PC-3 (cell line): ENCODE measurements at places on chromosomes 16 and 17. TPM values are rescaled to one million over a fixed set of nuclear protein-coding genes. Genes with fewer than 3 reads are reported as not detected.

DNA sequence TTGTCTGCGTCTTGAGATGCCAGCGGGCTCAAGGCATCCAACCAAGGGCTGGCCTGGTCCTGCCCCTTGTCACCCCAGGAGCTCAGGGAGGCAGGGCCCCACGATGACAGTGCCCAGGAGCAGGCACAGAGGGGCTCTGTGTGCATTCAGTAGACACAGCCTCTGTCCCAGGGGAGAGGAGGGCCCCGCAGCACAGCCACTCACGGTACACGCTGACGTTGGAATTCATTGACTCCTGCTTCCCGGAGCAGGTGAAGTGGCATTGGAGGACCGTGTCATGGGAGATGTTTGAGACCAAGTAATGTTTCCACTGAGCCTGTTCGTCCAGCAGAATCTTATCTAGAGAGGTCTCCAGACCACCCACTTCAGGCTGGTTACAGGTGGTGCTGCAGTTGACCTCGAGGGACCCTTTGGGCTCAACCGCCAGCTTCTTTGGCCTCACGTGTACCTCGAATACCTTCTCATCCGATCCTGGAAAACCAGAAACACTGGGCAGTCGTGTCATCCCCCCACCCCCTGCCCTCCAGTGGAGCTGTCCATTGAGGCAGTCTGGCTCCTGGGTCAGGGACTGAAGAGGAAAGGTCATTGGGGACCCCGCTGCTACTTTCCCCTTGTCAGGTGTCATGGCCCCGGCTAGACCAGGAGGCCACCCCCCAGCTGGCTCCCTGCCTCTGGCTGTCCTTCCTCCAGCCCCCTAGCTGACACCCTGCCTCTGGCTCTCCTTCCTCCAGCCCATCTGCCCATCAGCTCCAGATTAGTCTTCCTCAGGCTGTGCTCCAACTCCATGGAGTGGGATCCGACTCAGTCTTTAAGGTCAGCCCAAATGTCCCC, 7.0 kb downstream of the PRR29 start:
- no peak for DNase-seq

DNA sequence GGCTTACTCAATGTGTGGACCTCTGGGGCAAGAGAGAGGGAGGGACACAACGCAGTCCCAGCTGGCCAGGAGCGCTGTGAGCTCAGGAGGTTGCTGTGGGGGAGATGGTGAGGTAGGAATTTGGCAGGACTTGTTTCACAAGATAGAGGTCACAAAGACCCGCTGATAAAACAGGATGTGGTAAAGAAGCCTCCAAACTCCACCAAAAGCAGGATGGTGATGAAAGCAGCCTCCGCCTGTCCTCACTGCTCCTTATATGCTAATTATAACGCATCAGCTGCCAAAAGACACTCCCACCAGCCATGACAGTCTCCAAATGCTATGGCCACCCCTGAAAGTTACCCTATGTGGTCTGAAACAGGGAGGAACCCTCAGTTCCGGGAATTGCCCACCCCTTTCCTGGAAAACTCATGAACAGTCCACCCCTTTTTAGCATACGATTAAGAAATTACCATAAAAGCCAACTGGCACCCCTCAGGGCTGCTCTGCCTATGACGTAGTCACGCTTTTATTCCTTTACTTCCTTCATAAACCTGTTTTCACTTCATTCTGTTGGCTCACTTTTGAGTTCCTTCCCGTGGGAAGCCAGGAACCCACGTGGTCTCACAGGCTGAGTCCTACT, 5.3 kb upstream of the EIF4A3 start:
- no peak for DNase-seq

PDILT gene
- not detected in 2 replicates for total RNA-seq

GRCh38 chr17:81694810-81695209, 8.4 kb upstream of the MRPL12 start:
- no peak for DNase-seq

GRCh38 chr17:64009571-64010402, 10.6 kb downstream of the ICAM2 start:
- peak; percentile 85 for DNase-seq

GRCh38 chr17:1447052-1447451, 9.0 kb downstream of the CRK start:
- DNase-seq, result no peak

TBC1D26 gene
- total RNA-seq, result not detected in 2 replicates

RNF157 gene
- 7.3 and 7.4 TPM in 2 replicates for total RNA-seq

CLEC19A gene
- total RNA-seq, result not detected in 2 replicates

BBS2 gene
- total RNA-seq, result 17.6 and 19.2 TPM in 2 replicates

DNA sequence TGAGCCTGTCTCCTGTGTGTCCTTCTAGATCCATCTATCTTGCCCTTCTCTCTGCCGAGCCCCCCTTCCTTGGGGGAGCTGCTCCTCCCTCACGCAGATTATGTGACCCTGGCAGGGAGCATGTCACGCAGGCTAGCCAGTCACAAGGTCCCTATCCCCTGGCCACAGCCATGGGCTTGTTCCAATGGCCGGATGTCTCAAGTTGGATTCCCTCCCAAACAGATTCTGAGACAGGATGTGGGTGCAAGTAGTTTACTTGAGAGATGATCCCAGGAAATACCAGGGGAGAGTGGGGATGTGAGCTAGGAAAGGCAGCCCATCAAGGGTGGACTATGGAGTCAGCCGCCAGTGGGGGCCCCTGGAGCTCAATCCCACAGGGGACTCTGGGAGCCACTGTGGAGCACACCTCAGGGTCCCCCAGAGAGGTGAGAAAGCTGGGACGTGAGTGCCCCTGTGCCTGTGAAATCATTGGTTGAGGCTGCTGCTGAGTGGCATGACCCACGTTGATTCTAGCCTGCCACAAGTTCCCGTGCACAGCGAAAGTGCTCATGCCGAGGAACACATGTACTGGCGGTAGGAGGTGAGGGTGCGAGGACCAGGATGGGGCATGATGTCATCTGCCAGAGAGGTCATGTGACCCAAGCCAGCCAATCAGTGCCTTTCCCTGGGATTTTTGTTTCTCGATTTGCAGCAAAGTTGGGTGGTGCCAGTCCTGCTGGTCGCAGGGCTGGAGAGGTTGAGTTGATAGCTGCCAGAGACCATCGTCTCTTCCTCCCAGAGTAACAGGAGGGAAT, 6.4 kb upstream of the CRISPLD2 start:
- no peak for DNase-seq

DNA sequence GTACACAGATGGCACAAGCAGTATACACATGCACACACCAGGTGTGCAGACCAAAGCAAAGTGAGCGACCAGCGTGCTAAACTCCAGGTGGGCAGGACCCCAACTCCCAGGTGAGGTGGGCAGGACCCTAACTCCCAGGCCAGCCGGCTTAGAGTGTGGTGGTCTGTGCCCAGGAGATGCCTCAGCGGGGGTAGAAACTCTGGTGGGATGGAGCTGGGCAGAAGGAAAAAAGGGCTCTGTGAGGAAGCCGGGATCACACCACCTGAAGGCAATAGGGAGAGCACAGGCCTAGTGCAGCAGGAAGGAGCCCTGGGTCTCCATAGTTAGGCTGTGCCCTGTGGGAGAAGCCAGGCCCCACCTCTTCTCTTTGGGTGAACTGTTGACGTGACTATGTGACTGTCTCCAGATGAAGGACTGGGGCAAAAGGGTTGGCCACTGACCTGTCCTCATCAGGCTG, 1.6 kb upstream of the FOXJ1 start:
- no peak for DNase-seq

KRT31 gene
- total RNA-seq, result not detected in 2 replicates

GRCh38 chr16:49889725-49890397, 33.9 kb upstream of the ZNF423 start:
- peak; percentile 42 for DNase-seq

GNG13 gene
- total RNA-seq, result not detected in 2 replicates

PHAF1 gene
- 12.4 and 18.8 TPM in 2 replicates for total RNA-seq

GRCh38 chr17:65398040-65398787, 163.2 kb downstream of the AXIN2 start:
- peak; percentile 63 for DNase-seq

DNA sequence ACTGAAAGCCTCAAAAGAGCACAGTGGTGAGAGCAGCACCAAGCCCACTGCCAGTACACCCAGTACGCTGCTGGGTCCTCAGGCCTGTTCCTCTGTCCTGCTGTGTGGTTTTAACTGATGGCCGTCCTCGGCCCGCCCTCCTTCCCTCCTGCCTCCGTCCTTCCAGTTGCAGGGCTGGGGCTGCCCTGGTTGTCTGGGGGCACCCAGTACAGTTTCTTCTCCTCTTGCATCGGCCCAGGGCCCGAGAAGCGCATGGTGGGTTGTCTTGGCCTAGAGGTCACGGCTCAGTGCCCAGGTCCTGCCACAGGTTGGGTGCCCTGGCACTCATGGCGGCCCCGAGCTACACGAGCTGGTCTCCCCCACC, 70.8 kb upstream of the KCTD5 start:
- DNase-seq, result no peak

- no peak for DNase-seq
Measured at GRCh38 chr16:57688987-57689761, 5.4 kb upstream of the DRC7 start.

DNA sequence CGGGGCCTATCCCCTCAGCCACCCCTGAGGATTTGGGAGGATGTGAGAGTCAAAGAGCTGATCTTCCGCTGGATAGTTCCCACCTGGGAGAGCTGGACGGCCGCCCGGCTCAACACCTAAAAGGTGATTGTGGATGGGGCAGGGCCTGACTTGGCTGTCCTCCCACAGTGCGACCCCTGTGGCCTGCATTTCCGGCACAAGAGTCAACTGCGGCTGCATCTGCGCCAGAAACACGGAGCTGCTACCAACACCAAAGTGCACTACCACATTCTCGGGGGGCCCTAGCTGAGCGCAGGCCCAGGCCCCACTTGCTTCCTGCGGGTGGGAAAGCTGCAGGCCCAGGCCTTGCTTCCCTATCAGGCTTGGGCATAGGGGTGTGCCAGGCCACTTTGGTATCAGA, 4.5 kb downstream of the BCL6B start:
- no peak for DNase-seq

ENPP7 gene
- not detected in 2 replicates for total RNA-seq

DNA sequence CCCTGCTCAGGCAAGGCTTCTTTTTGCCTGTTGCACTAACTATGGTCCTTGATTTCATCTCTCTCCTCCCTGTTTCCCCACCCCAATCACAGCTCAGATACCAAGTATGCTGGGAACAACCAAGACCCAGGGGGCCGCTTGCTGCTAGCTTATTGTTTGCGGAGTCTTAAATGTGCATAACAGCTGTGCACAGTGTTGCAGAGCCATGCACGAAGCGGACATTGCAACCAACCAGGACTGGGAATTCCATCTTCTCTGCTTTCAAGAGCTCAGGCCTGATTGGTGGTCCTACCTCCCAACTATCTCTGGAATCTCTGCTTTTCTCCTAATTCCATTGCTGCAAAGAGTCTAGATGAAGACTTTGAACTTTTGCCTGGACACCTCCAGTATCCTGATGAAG, 281.3 kb upstream of the TNRC6C start:
- DNase-seq, result no peak

DNA sequence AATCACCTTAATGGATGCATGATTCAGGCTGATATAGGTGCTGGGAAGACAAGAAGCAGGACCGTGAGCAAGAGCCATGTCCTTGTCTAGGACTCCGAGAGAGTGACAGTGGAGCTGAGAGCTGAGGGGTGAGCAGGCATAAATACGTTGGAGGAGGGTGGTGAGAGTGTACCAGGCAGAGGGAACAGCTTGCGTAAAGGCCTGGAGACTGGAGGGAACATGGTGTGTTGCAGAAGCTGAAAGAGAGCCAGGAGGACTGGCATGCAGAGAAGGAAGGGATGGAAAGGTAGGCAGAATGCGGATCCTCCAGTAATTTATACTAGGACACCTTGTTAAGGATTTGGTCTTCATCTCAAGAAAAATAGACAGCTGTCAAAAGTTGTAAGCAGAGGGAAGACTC, 653.2 kb downstream of the HS3ST4 start:
- no peak for DNase-seq

DNA sequence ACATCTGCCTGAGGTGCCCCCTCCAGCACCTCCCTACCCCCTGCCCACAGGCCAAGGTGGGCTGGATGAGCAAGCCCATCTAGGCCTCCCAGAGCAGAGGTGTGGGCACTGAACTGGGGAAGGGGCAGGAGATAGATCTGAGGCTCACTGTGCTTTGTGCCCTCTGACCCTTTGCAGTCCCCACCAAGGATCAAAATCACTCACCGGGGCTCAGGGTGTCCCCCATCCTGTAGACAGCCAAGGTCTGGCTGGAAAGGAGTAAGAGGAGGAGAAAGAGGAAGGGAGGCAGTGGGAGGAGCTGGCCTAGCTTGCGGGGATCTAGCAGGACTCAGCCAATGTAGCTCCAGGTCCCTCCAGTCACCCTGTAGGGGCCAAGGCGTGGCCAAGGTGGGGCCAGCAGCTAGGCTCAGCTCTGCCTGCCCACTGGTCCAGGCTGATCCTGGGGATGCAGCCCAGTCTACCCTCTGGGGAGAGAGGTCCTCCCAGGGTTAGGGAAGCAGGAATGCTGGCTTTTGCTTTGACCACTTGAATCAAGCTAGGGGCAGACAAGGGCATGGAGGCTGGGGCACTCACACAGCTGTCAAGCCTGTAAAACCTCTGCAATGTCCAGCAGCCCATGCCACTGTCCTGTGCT, 1.8 kb downstream of the SLC12A4 start:
- DNase-seq, result no peak

ST6GALNAC1 gene
- 2.6 and 4.1 TPM in 2 replicates for total RNA-seq

GP1BA gene
- total RNA-seq, result not detected in 2 replicates

DNA sequence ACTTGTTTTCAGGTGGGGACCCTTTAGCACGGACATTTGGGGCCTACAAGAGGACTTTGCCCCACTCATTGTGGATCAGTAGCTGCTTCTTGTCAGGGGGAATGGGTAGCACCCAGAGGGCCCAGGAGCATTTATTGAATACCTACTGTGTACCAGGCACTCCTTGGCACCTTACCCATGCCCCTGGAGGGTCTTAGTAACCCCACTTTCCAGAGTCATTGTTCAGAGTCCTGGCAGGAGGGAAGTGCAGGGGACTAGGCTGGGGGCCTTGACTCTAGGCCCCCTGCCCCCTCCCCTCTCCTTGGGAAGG, 21.0 kb upstream of the CIBAR2 start:
- no peak for DNase-seq

DNA sequence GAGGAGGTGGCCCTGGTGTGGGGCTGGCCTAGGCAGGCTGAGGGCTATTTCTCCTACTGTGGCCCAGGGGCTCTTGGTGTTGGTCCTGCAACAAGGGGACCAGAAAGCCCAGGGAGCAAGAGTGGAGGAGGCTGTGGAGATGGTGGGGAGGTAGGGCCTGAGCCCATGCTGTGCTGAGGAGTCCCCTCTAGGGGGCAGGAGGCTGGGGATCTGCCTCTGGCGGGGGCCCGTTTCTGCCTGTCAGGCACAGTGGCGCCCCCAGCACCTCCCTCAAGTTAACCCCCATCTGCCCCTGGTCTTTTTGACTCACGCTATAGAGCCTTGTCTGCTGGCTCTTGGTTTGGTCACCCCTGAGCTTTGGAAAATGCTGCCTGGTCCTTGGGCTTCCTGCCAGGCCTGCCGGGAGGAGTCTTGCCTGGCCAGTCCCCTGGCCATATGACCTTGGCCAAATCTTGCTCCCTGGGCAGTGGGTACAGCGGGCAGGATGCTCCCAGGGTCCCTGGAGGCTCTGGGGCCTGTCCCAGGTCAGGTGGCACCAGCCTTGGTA, 5.9 kb downstream of the BAIAP2 start:
- peak; percentile 11 for DNase-seq

- no peak for DNase-seq
Measured at GRCh38 chr16:13921328-13921727, 1.4 kb downstream of the ERCC4 start.
